GM10248 (cell line): ENCODE measurements at places on chromosomes 7 and 10.

GRCh38 chr7:108189733-108190388 is 59.7 kb upstream of the LAMB4 start:
- DNase-seq = peak; percentile 43

GRCh38 chr7:130063036-130063435 is 7.3 kb upstream of the KLHDC10 start:
- no peak for DNase-seq

GRCh38 chr10:95579835-95580535 is 18.8 kb upstream of the SORBS1 start:
- DNase-seq = no peak

- no peak for DNase-seq
Measured at GRCh38 chr10:30013757-30014156, 45.6 kb downstream of the JCAD start.

DNA sequence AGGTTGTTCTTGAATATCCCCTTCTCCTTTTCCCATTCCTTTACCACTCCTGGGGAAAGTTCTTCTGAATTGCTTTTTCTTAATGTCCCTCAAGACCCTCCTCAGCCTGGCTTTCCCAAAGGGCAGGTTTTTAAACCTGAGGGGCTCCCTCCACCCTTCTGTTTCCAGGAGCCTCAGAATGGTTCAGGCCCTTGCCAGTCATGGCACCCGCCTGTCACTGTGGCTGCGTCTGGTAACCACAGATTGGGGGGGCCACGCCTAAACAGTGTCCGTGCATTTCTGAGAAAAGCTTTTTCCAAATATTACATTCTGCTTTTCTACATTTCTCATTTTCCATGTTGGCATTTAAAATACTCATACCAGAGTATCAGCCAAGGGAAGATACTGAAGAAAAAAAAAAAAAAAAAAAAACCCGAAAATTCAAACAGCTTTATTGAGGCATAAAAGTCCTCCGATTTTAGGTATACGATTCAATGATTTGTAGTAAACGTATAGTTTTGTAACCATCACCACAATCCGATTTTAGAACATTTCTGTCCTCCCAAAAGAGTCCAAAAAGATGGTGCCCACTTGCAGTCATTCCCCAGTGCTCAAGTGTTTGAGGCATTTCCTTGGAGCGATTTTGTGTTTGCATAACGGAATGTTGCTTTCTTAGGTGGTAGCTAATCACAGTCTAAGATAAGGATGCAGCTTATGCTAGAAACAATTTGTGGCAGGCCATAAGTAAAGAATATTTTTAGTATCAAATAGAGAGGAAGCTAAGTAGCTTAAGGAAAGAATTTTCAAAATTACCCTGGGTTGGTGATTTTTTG is 22.1 kb downstream of the HKDC1 start:
- no peak for DNase-seq

DNA sequence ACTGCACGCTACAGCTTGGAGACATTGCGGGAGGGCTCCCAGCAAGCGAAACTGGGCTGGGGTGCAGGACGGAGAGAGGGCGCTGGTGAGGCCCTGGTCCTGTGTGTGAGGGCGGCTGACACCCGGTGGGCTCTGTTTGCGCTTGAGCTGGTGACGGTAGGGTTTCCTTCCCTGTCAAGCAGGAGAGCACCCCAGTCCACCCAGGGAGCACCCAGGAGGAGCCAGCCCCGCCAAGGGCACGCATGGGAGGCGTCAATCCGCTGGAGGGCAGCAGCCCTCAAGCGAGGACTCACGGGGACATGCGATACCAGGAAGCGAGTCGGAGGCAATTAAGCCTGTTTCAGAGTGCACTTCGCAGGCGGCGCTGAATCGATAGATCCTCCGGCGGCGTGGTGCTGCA is 109.4 kb downstream of the MAD1L1 start:
- DNase-seq = no peak

DNA sequence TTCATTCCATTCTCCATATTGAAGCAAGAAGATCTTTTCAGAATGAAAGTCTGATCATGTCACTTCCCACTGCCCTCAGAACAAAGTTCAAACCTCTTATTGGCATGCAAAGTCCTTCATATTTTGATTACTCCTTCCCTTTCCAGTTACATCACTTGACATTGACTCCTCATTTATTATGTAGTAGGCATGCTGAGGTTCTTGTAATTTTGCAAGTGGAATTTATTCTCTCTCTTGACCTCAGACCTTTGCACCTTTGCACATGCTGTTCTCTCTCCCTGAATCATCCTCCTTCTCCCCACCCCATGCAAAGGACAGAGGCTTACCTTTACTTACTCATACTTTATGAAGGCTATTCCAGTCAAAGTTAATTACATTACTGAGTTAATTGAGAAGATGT is 13.0 kb downstream of the ITPRID1 start:
- DNase-seq = no peak

- no peak for DNase-seq
Measured at GRCh38 chr10:24009736-24010135, 199.2 kb upstream of the KIAA1217 start.

- DNase-seq = no peak
Measured at GRCh38 chr7:154990964-154991540, 11.9 kb downstream of the PAXIP1 start.

- DNase-seq = no peak
Measured at GRCh38 chr7:28003408-28003807, 177.2 kb downstream of the JAZF1 start.

- DNase-seq = no peak
Measured at GRCh38 chr10:3774018-3774813, 10.8 kb downstream of the KLF6 start.

DNA sequence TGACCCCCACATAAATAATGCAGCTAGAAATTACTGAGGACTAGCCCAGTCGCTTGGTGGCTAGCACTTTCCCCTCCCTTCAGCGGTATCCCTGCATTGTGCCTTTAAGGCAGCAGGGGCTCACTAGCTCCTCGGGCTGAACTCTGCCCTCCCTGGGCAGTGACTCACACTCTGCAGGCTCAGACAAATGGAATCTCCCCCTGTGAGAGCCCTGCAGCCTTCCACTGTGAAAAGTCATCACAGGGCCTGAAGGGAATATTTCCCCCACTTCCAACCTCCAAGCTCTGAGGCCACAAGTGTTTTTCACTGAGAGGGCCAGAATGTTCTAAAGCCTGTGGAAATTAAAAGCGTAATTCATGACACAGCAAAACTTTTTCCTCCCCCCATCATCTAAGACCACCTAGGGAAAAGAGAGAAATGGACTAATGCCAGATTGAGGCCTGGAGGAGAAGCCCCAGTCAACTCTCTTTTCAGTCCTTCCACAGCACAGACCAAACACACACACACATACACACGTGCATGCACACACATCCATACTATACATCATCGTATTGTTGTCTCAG is 93.6 kb upstream of the COL1A2 start:
- no peak for DNase-seq

DNA sequence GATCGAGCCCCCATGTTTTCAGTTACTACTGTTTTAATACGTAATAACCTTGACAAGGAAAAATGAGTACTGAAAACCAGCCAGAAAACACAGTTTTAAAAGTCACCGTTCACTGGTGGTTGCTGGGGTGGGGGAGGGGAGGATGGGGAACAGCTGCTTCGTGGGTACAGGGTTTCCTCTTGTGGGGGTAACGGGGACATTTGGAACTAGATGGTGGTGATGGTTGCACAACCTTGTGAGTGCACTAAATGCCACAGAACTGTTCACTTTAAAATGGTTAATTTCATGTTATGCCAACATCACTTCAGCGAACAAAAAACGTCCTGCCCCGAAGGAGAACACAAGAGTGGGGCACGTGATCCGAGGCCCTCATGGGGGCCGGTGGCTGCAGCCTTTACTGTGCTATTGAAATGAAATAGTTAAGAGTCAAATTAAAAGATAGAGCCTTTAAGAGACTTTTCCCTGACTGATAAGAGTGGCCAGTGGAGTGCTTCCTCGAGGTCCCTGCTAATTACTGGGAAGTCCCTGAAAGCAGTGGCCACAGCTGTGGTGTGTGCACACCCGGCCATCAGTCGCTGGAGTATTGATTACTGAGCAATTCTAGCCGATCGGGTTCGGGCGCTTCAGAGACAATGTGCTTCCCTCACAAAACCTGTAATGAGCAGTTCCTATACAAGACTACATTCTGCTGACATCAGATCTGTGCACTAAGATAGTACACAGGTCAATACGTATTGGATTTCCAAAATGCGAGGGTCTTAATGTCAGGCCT is 80.3 kb downstream of the EBF3 start:
- DNase-seq = no peak

DNA sequence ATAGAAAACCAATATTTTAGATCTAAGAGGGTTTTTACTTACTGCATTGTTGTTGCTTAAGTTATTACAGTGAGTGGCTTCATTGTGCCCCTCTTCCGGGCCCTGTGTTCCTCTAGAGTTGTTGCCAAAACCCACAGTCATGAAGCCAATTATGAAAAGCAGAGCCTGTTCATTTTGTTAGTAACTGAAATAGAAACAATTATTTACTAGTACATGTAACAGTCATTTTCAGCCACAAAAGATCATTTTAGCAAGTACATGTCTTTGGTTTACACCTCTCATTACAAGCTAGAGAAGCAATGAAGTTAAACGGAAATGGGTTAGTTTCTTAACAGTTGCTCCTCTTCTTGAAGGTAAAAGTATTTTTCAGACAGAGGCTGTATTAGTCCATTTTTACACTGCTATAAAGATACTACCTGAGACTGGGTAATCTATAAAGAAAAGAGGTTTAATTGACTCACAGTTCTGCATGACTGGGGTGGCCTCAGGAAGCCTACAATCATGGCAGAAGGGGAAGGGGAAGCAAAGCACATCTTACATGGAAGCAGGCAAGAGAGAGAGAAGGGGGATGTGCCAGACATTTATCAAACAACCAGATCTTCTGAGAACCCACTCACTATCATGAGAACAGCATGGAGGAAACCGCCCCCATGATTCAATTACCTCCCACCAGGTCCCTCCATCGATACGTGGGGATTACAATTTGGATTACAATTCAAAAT is 380.5 kb downstream of the SFMBT2 start:
- no peak for DNase-seq

- DNase-seq = no peak
Measured at GRCh38 chr7:82204694-82205093, 238.9 kb downstream of the CACNA2D1 start.

DNA sequence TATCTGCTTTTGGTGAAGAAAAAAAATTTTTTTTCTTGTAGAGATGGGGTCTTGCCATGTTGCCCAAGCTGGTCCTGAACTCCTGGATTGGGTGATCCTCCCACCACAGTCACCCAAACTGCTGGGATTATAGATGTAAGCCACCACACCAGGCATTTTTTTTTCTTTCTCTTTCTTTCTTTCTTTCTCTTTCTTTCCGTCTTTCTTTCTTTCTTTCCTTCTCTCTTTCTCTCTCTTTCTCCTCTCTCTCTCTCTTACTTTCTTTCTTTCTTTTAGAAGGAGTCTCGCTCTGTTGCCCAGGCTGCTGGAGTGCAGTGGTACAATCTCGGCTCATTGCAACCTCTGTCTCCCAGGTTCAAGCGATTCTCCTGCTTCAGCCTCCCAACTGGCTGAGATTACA is 3.5 kb upstream of the UBE2D4 start:
- no peak for DNase-seq

DNA sequence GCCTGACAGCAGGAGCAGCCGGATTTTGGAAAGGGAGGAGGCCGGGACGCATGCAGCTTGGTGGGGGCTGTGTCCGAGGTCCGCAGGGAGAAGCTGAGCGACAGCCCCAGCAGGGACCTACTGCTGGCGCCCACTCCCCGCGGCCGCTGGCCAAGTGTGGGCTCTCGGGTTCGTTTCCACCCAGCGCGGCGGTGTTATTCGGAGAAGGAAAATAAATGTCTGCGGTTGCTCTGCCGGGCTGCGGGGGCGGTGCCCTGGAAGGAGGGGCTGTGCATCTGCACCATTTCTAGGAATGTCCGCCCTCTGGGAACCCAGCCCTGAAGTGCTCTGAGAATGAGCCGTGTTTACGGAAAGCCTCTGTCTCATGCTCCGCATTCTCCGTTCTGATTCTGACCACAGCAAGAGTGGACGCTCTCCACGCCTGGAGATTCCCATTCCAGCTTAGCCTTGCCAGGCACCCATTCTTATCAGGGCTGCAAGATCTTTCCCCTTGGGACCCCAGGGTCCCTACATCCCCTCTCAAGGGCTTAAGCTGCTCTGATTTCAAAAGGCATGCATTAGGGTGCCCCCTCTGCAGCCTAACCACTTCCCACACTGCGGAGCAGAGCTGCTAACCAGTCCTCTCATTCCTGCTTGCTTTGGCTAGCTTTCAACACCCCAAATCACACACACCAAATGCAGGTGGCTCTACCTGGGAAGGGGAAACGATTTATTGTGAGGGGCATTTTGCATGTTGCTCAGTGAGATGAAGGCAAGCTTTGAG is 256.6 kb upstream of the GLI3 start:
- no peak for DNase-seq

- no peak for DNase-seq
Measured at GRCh38 chr7:44269417-44269816, 56.0 kb downstream of the CAMK2B start.

DNA sequence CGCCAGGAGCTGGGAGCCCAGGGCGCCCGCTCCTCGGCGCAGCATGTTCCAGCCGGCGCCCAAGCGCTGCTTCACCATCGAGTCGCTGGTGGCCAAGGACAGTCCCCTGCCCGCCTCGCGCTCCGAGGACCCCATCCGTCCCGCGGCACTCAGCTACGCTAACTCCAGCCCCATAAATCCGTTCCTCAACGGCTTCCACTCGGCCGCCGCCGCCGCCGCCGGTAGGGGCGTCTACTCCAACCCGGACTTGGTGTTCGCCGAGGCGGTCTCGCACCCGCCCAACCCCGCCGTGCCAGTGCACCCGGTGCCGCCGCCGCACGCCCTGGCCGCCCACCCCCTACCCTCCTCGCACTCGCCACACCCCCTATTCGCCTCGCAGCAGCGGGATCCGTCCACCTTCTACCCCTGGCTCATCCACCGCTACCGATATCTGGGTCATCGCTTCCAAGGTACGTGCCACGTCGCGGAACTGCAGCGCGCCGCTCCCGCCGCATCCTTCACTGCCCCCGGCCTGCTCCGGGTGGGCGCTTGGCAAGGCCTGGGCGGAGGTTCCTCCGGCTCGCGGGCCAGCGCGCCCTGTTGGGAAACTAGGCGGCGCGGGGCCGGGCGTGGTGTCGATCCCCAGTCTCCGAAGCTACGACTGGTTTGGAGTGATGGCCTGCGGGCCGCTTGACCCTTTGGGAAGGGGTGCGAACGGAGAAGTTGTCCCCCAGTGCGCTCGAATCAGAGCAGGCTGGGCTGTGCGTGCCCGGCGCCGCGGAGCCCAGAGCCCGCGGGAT is 868 bp downstream of the EMX2 start:
- DNase-seq = peak; percentile 19
